ENCODE measurements at places on chromosomes 5 and 9.

- DNase-seq, result no peak
Observed at GRCh38 chr9:113631137-113631765, 167.7 kb downstream of the RGS3 start.

DNA sequence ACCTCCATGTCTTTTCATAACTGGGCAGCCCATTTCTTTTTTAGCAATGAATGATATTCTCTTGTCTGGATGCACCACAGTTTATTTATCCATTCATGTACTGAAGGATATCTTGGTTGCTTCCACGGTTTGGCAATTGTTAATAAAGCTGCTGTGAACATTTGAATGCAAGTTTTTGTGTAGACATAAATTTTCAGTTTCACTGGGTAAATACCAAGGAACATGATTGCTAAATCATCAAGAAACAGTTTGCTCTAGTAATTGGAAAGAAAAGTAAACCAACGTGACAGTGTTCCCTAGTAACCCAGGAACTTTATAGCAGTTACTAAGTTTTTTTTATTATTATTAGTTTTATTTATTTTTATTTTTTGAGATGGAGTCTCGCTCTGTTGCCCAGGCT is 100.4 kb downstream of the VPS13A start:
- DNase-seq, result no peak

- DNase-seq, result peak; percentile 37
Observed at GRCh38 chr9:134399435-134400056, 73.3 kb downstream of the RXRA start.

- no peak for DNase-seq
Observed at GRCh38 chr5:24065779-24066178, 558.4 kb downstream of the PRDM9 start.

DNA sequence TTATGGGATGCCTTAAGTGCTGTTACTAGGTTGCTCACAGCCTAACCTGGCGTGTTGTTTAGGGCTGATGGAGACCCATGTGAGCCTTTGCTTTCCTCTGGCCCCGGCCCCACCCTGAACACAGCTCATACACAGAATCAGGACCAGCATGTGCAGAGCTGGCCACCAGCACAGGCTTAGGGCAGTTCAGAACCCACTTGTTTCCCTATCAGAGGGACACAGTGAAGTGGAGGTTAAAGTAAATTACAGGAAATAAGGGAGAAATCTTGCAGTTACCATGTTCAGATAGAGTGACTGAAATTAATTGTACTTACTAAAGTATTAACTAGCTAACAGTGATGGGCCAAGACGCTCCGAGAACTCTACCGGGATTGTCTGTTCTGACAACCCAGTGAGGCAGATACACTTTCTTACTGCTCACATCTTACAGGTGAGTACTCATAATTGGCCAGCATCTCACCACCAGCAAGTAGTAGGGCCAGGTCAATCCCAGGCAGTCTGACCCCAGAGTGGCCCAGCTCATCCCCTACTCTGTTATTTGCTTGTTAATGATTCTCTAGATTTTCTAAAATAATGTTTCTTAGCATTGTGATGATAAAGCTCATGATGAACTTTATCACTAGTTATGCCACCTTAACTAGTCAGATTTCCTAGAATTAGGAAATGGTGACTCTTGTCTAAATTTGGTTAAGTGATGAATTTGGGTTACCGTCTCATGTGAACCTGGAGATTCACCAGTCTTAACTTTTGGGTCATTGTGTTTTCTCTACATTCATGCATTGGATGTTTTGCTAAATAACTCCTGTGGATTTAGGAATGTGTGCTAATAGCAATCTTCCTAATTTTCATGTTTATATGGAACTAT is 15.4 kb downstream of the CCT5 start:
- DNase-seq, result no peak

DNA sequence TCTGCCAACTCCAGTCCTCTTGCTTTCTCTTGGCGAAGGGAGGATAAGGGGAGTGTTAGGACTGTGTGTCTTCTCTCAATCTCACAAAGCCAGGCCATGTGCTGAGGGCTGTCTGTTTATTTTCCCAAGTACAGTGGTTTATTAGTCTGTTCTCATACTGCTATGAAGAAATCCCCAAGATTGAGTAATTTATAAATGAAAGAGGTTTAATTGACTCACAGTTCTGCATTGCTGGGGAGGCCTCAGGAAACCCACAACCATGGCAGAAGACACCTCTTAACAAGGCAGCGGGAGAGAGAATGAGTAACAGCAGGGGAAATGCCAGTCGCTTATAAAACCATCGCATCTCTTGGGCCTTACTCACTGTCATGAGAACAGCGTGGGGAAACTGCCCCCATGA is 36.2 kb upstream of the CKS2 start:
- peak; percentile 56 for DNase-seq

DNA sequence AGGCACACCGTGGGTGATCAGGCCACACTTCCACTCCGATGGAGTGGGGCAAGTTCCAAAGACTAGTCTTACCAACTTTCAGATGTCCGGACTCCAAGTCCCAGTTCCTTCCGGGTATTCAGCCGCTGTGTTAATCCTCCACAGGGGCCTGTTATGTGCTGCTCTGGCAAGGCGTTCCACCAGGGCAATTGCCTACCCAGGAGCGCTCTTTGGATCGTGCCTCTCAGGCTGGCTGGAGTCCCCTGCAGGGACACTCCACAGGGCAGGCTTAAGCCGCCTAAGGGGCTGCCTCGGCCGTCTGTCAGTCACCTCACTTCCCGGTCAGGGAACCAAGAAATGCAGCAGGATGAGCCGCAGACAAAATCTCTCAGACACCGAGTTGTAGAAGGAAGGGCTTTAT is 118.7 kb upstream of the CCNG1 start:
- no peak for DNase-seq

DNA sequence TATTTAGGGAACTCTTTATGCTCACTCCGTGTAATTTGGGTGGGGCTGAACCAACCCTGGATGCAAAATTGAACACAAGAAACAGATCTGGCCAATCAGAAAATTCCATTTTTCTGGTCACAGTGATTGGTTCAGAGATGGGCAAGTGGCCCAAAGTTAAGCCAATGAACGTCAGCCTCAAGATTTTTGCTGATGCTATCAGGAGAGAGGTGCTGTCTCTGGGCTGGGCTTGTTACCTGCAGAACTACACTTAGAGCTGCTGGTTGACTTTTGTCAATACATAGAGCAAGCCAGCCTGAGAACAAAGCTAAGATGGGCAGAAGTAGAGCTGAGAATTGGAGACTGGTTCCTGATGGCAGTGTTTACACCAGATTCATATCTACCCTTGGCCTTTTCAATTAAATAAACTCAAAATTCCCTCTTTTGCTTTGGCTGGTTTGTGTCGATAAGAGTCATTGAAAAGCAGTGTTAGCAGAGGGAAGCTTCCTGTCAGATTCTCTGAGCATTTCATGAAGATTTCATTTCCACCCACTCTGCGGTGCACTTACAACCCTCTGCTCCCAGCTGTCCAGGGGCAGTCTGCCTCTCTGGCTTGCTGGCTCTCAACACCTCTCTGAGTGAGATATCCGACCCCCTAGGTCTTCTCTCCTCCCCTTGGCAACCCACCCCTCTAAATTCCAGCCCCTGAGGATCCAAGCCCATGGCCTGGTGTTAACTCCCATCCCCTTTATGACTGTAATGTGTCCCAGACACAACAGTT is 64.5 kb upstream of the PPARGC1B start:
- DNase-seq, result no peak

- no peak for DNase-seq
Observed at GRCh38 chr5:135343413-135343812, 55.6 kb downstream of the MACROH2A1 start.

DNA sequence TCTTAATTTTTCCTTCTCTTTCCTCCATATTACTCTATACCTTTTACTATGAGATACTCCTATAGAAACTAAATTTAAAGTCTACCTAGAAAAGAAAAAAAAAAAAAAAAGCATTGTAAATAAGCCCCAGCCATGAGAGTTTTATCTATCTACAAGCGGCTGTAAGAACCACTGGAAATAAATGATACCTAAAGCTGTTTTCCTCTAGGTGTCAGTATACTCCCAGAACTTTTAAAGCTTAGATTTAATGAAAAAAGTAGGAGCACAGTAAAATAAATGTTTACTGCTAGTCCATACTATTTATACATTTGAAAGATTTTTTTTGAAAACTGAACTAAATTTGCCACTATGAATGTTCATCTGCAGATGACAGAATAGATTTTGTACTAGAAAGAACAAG is 26.2 kb downstream of the TYRP1 start:
- DNase-seq, result no peak

DNA sequence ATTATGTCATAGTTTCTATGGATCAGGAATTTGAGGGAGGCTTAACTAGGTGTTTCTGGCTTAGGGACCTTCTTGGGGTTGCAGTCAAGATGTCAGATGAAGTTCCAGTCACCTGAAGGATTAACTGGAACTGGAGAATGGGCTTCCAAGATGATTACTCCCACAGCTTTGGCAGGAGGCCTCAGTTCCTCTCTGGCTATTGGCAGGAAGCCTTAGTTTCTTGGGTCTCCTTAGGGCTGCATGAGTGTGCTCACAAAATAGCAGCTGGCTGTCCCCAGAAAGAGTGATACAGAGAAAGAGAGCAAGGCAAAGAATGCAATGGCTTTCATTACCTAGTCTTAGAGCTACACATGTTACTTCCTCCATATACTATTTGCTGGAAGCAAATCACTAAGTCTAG is 138.1 kb upstream of the TLE4 start:
- DNase-seq, result no peak

DNA sequence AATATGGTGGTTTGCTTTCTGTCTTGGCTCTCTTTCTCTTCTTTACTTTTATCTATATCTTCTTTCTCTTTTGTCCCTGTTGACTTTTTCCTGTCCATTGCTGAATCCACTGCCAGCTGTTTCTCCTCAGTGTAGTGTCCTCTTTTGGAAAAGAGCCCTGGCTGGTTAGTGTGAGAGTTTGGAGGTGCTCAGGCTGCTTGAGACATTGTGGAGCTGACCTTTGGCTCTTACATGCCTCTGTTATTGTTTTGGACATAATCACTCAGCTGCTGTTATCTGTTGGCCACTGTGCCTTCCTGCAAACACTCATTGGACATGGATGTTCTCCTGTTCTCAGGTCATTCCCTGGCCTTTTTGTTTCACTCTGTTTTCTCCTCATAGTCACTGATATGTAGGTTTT is 295.4 kb upstream of the RIOK2 start:
- DNase-seq, result no peak

DNA sequence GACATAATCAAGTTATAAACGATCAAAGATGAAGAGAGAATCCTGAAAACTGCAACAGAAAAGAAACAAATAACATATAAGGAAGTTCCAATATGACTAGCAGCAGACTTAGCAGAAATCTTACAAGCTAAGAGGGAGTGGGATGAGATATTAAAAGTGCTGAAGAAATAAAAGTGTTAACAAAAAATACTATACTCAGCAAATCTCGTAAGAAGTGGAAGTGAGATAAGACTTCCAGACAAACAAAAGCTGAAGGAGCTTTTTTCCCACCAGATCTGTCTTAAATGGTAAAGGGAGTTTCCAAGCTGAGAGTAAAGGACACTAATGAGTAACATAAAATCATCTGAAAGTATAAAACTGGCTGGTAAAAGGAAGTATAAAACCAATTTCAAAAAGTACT is 2036.0 kb upstream of the C9orf72 start:
- no peak for DNase-seq

- no peak for DNase-seq
Observed at GRCh38 chr9:92393686-92394085, 10.7 kb downstream of the OGN start.

GRCh38 chr5:96522635-96523355 is 89.7 kb upstream of the PCSK1 start:
- DNase-seq, result no peak

DNA sequence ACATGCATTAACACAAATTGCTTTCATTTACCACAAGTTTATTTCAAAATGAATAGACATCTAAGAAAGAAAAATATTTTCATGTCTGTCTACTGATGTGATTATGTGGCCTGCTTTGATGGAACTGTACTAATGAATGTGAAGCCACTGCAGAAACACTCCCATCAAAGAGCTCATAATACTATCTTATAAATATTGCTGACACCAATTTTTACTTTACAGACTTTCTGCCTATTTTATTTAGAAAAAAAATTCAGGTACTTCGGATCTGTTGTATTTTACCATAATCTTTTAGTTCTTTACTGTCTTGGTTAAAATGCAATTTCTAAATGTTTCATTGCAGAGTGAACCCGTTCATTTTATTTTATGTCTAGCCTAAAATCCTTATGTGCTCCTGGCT is 281.9 kb downstream of the ICE1 start:
- no peak for DNase-seq

GRCh38 chr9:2317591-2317990 is 302.4 kb downstream of the SMARCA2 start:
- DNase-seq, result no peak

GRCh38 chr5:59296317-59297264 is 596.9 kb downstream of the PDE4D start:
- no peak for DNase-seq

DNA sequence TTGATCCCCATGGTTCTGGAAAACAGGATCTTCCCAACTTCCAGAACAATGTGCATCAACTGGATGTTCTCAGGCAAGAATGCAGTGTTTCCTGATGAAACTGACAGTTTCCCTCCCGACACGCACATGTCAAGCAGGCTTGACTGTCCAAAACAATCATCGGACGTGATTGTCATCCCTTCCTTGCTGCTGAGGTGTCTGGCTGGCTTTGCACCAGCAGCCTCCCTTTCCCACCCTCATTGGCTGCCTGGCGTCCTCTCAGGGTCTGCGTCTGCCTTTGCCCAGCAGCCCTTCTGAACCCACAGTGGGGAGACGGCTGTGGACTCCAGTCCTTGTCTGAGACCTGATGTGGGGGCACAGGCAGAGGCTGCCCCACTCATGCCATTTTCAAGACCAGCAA is 110.8 kb downstream of the MARCHF3 start:
- no peak for DNase-seq

All from activated CD4-positive, alpha-beta memory T cell treated with anti-CD3 and anti-CD28 coated beads for 36 hours (primary cell).